Calu3 (cell line): ENCODE measurements at places on chromosomes 2 and 18. TPM values are rescaled to one million over a fixed set of nuclear protein-coding genes. Genes with fewer than 3 reads are reported as not detected.

GRCh38 chr18:59663096-59663495, 34.1 kb downstream of the CCBE1 start:
- peaks cover 35% of the 10 kb centered on the region for H3K27me3 ChIP-seq
- no peak for DNase-seq
- no peak overlapping the region for H3K27ac ChIP-seq
- no peak overlapping the region for H3K4me3 ChIP-seq
- H3K36me3 ChIP-seq: no peaks in the 10 kb centered on the region

DNA sequence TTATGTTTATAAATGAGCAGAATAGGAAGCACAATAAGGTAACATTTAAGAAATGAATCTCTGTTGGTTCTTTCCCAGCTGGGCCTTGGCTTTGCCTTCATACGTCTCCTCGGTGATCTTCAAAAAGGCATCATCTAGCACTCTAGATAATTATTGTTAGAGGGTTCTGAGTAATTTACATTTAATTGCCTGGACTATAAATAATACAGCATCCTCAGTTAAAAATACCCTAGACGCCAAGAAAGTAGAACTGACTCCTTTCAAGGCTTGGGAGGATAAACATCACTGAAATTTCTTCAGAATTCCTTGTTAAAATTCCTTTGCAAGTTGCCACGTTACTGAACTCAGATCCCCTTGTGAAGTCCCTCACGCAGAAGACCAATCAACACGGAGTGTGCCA, 199.7 kb upstream of the BOD1L2 start:
- no peaks in the 10 kb centered on the region for H3K27me3 ChIP-seq
- no peak overlapping the region for H3K4me3 ChIP-seq
- no peak overlapping the region for H3K27ac ChIP-seq
- H3K36me3 ChIP-seq: no peaks in the 10 kb centered on the region

DNA sequence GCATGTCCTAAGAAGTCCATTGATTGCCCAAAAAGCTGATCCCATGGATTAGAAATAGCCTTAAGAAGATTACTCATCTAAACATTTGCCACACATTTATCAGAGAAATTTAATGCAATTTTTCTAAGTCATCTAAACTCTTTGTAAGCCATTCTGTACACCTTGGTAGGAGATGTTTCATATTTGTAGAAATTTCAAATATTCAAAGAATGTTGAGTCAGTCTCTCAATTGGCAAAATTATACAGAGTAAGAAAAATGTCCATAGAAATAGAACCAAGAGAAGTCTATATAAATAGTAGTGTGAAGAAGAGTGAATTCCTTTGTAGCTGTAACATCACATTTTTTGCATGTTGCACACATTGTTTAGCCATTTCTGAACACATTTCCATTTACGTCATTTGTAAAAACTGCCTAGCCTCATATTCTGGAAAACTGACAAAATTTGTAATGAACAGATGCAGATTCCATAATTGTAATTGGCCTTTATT, 128.6 kb downstream of the MSTN start:
- H3K27ac ChIP-seq: no peak overlapping the region
- H3K4me3 ChIP-seq: no peak overlapping the region
- peaks cover 8% of the 10 kb centered on the region for H3K4me1 ChIP-seq

- peaks cover 9% of the 10 kb centered on the region for H3K4me1 ChIP-seq
- peaks cover 50% of the 10 kb centered on the region for H3K27me3 ChIP-seq
- DNase-seq: no peak
- H3K27ac ChIP-seq: no peak overlapping the region
These were observed 7.6 kb downstream of the BCL2 start for GRCh38 chr18:63312019-63312409.

DNA sequence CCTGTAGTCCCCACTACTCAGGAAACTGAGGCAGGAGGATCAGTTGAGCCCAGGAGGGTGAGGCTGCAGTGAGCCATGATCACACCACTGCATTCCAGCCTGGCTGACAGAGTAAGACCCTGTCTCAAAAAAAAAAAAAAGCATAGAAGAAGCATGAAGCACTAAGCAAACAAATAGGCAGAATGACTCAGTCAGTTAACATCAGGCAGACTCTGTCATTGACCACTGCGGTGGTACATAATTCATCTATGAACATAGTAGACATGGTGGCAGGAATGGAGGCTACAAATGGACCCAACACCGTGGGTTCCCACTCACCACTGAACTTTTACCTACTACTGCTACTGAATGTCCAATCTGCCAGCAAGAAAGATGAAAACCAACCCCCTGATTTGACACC, 7.6 kb upstream of the ASXL2 start:
- peaks cover 8% of the 10 kb centered on the region for H3K4me1 ChIP-seq
- no peak overlapping the region for H3K4me3 ChIP-seq
- peak; percentile 40 for DNase-seq
- peak overlapping the region; percentile 46 for H3K27ac ChIP-seq
- no peaks in the 10 kb centered on the region for H3K36me3 ChIP-seq
- H3K27me3 ChIP-seq: no peaks in the 10 kb centered on the region

- H3K4me3 ChIP-seq: peak overlapping the region; percentile 56
- no peaks in the 10 kb centered on the region for H3K27me3 ChIP-seq
These were observed 123.5 kb upstream of the LGALSL start for GRCh38 chr2:64330281-64331113.

DNA sequence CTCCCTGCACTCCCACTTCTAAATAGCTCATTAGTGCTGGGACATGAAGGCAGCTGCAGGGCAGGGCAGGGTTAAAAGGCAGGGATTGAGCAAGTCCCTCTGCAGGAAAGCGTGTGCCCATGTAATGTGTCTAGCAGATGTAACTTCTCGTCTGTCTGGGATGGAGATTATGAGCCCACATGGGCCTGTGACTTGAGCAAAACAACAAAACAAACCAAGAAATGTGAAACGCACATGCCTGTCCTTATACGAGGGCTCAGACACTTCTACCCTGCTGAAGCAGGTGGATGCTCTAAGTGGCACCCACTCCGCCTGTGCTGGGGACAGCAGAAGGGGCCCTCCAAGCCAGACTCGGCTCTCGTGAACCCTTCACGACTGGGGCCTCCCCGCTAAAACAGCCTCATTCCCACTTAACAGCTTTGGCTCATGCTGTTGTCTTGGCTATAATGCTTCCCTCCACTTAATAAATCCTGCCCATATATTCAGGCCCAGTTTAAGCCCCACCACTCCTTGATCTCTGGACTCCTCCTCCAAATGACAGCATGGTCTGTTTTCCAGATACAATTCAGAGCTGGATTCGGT, 40.9 kb downstream of the TMEM247 start:
- no peaks in the 10 kb centered on the region for H3K36me3 ChIP-seq
- DNase-seq: no peak
- H3K4me1 ChIP-seq: no peaks in the 10 kb centered on the region
- no peak overlapping the region for H3K27ac ChIP-seq
- H3K27me3 ChIP-seq: no peaks in the 10 kb centered on the region
- H3K4me3 ChIP-seq: no peak overlapping the region

DNA sequence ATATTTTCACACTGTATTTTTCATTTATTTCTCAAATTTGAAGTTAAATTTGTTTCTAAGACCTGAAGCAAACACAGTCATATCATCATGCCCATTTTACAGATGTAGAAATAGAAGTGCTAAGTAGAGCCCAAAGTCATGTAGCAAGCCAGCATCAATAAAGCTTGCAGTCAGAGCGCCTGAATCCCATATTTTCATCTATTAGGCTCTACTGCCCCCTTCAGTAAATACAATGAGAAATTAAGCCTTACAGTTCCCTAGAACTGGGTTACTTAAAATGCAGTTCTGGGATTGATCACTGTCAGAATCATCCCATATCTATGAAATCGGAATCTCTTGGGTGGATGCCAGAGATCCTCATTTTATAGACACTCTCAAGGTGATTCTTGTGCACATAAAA, 419.9 kb downstream of the TGIF1 start:
- DNase-seq: peak; percentile 7
- no peak overlapping the region for H3K4me3 ChIP-seq
- H3K27me3 ChIP-seq: no peaks in the 10 kb centered on the region
- H3K27ac ChIP-seq: no peak overlapping the region

DNA sequence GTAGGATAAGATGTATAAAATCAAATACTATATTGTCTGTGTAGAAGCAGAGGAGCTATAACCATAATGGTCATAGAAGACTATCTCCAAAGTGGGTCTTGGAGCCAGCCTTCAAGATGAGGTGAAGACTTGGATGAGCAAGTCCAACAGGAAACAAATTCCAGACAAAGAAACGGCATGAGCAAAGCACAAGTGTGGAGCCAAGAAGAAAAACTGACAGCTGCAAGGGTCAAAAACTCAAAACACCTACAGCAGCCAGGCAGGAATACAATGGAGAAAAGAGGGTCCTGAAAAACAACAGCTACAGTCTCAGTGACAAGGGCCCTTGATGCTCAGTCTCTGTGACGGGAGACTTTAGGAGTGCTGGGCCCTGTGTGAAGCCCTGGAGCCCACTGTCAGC, 102.4 kb downstream of the STK39 start:
- peaks cover 9% of the 10 kb centered on the region for H3K4me1 ChIP-seq
- DNase-seq: no peak
- no peak overlapping the region for H3K27ac ChIP-seq
- no peaks in the 10 kb centered on the region for H3K27me3 ChIP-seq

GRCh38 chr2:38264396-38265221, 112.5 kb downstream of the ATL2 start:
- no peaks in the 10 kb centered on the region for H3K27me3 ChIP-seq
- no peaks in the 10 kb centered on the region for H3K36me3 ChIP-seq
- DNase-seq: no peak
- H3K4me3 ChIP-seq: no peak overlapping the region
- H3K27ac ChIP-seq: no peak overlapping the region
- H3K4me1 ChIP-seq: no peaks in the 10 kb centered on the region

GRCh38 chr2:101809698-101810097, 112.2 kb downstream of the MAP4K4 start:
- no peaks in the 10 kb centered on the region for H3K27me3 ChIP-seq
- H3K36me3 ChIP-seq: peaks cover 14% of the 10 kb centered on the region
- H3K4me1 ChIP-seq: peaks cover 40% of the 10 kb centered on the region
- no peak overlapping the region for H3K4me3 ChIP-seq
- no peak overlapping the region for H3K27ac ChIP-seq

DNA sequence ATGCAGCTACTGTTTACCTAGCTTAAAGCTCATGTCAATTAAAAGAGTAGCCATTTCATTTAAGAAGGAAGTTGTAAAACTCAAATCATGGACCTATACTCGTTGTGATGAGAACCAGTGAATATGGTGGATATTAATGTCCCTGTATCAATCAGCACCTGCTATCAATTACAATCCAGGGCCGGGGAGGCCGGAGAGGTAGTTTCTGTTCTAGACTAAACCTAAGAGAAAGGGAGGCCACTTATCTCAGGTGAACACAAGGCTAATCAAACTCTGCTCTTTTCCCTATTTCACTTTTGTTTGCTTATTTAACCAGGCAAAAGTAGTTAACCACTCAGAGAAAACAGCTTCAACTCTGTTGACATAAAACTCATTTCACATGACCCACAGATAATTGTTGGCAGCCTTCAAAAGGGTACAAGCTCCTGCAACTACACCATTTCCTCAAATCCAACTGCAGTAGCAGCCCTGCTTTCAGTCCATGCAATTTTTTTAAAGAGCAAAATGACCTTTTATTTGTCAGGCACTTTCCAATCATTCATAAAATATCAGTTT, 27.8 kb upstream of the SLC9A2 start:
- no peaks in the 10 kb centered on the region for H3K36me3 ChIP-seq
- H3K4me1 ChIP-seq: peaks cover 58% of the 10 kb centered on the region
- no peak overlapping the region for H3K27ac ChIP-seq
- no peaks in the 10 kb centered on the region for H3K27me3 ChIP-seq
- DNase-seq: no peak

DNA sequence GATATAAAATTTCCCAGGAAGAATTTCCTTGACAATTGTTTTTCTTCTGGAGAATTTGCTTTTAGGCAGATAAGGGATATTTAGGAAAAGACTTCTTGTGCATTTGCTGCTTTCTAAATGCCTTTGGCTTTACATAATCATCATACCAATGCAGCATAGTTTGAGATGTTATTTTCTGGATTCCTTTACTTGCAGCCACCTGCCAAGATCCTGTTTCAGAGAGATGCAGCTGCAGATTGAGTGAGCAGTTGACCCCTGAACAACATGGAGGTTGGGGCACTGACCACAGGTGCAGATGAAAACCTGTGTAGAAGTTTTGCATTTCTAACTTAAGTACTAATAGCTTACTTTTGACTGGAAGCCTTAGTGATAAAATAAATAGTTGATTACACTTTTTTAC, 257.9 kb downstream of the RPIA start:
- no peak overlapping the region for H3K27ac ChIP-seq
- no peak overlapping the region for H3K4me3 ChIP-seq
- no peak for DNase-seq
- H3K36me3 ChIP-seq: no peaks in the 10 kb centered on the region

GRCh38 chr2:73069855-73070642, 1.5 kb downstream of the SFXN5 start:
- peak overlapping the region; percentile 86 for H3K4me3 ChIP-seq
- H3K4me1 ChIP-seq: peaks cover 25% of the 10 kb centered on the region
- no peak for DNase-seq

GRCh38 chr2:17171446-17172049, 346.7 kb downstream of the RAD51AP2 start:
- no peaks in the 10 kb centered on the region for H3K36me3 ChIP-seq
- no peak overlapping the region for H3K27ac ChIP-seq
- no peaks in the 10 kb centered on the region for H3K27me3 ChIP-seq

DNA sequence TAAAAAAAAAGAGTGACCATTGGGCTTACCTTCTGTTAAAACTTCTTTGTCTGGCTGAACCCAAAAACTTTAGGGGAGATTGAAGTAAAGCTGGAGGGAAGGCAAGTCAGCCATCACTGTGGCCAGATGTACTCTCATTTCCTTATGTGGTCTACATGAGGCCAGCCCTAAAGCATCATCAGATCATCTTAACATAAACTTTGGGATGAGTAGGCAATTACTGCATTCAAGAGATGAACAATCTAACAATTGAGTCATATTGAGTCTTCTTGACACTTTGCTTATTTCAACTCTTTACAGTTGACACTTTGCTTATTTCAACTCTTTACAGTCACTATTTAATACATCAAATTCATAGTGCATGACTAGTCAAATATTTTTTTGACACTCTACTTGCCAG, 155.6 kb downstream of the QPCT start:
- DNase-seq: no peak
- H3K36me3 ChIP-seq: no peaks in the 10 kb centered on the region
- no peaks in the 10 kb centered on the region for H3K4me1 ChIP-seq
- H3K4me3 ChIP-seq: no peak overlapping the region
- no peaks in the 10 kb centered on the region for H3K27me3 ChIP-seq

GRCh38 chr2:117635481-117635880, 179.0 kb upstream of the DDX18 start:
- no peak overlapping the region for H3K27ac ChIP-seq
- no peak overlapping the region for H3K4me3 ChIP-seq

DNA sequence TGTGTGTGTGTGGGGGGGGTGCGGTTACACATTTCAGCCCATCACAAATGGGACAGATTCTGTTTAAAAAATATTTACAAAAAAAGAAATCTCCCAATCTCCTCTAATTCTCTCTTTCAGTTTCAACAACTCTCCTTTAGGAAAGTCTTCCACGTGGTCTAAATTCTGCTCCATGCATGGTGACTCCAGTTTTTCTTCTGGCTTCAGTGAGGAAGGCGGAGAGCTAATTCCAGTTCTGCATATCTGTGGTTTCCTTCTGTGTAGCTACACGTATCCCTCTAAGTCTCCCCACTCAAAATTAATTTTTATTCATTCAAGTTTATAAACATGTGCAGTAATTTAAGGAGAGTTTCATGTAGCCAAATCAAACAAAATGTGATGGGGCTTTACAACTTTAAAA, 111.6 kb downstream of the SLC4A3 start:
- H3K27ac ChIP-seq: no peak overlapping the region
- no peak for DNase-seq
- H3K4me3 ChIP-seq: no peak overlapping the region
- no peaks in the 10 kb centered on the region for H3K36me3 ChIP-seq

TEKT4 gene
- 0.24 TPM in 1 of 2 replicates, not detected in the other for total RNA-seq

FEV gene
- not detected in 2 replicates for total RNA-seq

SERPINB11 gene
- not detected in 2 replicates for total RNA-seq

RESP18 gene
- not detected in 2 replicates for total RNA-seq

SLC4A5 gene
- total RNA-seq: 5.8 and 7.0 TPM in 2 replicates

NR4A2 gene
- total RNA-seq: 4.9 and 6.2 TPM in 2 replicates

CRYGC gene
- total RNA-seq: not detected in 2 replicates

ACADL gene
- 1.0 and 1.3 TPM in 2 replicates for total RNA-seq
